ENCODE measurements at places on chromosomes 3 and 15.

DNA sequence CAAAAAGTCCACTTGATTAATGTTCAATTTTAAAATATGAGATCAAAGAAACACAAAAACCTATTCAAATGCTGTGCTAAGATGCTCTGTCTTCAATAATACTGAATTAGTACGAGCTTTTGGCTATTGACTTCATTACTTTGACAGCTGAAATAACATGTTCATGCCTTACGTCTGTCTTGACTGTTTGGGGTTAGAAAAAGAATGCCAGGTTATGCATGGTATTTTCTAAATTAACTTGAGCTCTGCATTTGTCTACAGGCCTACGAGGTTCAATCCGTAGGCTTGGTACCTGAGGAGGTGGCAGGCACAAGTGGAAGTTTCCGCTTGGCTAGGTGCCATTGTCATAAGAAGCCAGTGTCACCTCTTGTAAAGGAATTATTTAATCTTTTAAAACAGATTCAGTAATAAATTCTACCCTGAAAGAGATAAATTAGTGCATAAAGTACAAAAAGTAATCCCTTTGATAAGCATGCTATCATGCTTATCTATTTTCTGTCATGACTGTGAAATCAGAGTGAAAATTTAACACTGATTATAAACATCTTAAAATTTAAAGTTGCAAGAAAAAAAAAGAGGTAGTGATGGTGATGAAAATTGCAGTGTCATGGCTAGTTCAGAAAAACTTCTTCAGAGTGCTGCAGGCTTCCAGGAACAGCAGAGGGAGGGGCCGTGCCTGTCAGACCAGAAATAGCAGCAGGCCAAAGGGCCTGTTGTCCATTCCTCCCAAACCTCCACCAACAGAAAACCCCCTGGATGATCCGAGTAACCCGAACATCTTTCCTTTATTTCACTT lies 115.7 kb downstream of the ARRDC4 start:
- no peak for DNase-seq

DNA sequence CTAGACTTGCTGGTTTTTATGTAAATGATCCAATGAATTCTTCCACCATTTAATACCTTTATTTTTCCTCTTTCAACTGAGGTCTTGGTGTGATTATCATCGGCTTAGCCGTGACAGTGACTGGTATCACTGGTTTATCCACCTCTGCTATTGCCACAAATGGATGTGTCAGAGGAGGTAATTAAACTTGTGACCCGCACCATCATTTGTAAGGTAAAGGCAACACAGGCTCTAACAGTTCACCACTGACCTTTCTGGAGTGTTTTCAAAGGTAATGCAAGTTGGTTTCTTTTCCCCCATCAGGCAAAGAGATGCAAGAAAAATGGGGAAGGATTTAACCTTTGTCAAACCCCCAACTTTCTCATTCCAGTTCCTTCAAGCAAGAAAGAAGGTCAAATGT lies 19.7 kb downstream of the SLC12A1 start:
- DNase-seq: no peak

DNA sequence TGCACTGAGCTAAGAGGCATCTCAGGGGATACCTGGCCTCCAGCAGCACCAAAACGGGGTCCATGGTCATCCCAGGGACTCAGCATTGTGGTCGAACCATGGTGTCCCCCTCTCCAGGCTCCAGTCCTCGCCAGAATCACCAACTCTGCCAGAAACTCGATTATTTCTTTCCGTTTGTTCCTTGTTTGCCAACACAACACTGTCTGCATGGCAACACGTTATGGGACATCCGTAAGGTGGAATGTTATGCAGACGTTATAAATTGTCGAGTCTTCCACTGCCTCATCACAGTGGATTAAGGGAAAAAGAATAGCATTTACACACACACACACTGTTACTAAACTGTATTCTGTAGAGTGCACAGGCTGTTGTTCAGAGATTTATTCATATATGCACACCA lies 52.5 kb upstream of the RPL32 start:
- no peak for DNase-seq

DNA sequence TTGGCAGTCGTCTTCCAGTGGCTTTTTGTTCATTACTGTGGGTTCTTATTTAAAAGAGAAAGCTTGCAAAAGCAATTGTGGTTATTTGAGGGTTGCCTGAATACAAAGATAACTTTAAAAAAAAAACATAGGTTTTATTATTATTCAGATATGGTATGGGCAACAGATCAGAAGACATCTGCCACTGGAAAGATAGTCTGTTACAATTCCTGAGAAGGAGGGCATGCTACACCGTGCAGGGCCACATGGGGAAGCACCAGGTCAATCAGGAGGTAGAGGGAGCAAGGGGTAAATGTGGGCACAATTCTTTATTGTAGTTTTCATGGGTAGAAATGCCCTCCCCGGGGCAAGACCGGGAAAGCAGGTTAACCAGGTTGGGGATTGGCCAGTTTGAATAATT lies 46.5 kb downstream of the BBS4 start:
- no peak for DNase-seq

DNA sequence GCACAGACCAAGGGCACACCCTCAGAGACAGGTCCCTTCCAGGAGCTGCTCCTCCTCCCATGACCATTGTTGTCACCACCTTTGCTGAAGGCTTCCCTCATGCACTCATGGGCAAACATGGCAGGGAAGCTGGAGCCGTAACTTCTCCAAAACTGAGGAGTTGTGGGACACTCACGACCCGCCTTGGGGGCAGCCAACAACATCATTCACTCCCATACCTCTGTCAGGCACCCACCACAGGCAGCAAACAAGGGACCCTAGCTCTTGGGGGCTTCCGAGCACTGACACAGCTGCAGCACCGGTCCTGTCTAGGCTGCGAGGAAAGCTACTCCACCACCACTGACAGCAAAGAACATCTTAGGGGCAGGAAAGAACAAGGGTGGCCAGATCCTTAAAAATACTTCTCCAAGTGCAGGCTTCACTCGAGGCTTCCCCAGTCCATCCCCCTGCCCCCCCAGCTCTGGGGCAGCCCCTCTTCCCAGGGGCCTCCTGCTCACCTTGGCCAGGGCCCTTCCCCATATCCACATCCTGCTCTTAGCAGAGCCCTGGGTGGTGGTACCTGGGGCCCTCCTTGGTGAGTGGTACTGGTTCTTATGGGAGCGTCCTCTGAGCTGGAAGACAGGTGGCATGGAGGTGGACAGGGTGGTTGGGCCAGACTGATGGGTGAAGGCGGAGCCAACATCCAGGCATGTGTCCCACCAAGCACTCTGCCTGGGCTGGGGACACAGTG lies 28.0 kb upstream of the DUSP7 start:
- DNase-seq: no peak

Data from hepatic stellate cell (primary cell).